Hypothalamus (tissue), 51 donors: ENCODE measurements at places on chromosomes 16 and 17.

DNA sequence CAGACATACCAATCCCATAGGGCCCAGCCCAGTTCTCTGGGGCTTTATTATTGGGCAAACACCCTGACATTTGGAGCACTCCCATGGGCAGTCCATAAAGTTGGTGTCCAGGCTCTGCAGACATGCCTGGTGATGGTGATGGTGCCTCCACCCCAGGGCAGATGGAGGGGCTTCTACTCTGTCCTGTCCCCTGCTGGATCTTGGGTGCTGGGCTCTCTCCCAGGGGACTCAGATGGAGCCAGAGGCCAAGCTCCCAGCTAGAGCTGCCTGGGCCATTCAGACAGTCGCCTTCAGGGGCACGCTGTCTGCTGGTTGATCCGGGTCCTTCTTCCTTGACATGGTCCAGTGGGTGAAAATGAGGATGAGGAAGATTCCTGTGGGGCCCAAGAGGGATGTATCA, 10.6 kb downstream of the CDH16 start:
- no peak for DNase-seq

DNA sequence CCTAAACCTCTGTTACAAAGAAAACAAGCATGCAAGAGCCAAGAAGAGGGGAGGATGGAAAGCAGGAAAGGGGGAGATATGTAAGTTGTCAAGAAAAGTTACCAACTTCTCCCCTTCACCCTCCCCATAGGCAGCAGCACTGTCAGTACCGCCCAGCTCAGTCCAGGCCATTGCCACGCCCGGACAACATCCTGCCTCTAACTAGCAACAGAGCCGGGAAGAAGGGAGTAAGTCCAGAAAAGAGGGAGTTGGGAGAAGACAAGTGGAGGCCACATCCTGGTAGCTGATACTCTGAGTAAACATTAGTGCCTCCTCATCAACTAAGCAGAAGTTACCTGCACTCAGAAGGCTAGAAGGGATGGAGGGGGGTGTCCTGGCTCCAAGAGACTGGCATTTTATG, 113.6 kb downstream of the SMG6 start:
- no peak for DNase-seq

- DNase-seq = no peak
Observed at GRCh38 chr17:27743281-27743885, 56.9 kb downstream of the NOS2 start.

DNA sequence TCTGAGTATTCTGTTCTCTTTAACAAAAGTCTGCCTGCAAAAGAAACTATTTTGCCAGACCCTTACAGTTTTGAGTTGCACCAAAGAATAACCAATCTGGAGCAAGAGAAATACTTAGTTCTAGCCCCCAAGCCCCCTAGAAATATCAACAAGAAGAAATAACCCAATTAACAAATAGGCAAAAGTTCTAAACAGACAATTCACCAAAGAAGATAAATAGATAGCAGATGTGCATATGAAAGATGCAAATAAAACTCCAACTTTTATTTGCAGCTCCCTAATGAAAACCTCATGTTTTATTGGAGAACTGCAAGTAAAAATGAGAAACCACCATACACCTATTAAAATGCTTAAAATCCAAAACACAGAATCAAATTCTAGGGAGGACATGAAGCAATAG, 1308.0 kb downstream of the CDH11 start:
- no peak for DNase-seq

- no peak for DNase-seq
Observed at GRCh38 chr17:13996748-13997147, 72.6 kb upstream of the COX10 start.

GRCh38 chr17:44115585-44116415, 7.6 kb downstream of the HDAC5 start:
- peak; percentile 15 for DNase-seq

DNA sequence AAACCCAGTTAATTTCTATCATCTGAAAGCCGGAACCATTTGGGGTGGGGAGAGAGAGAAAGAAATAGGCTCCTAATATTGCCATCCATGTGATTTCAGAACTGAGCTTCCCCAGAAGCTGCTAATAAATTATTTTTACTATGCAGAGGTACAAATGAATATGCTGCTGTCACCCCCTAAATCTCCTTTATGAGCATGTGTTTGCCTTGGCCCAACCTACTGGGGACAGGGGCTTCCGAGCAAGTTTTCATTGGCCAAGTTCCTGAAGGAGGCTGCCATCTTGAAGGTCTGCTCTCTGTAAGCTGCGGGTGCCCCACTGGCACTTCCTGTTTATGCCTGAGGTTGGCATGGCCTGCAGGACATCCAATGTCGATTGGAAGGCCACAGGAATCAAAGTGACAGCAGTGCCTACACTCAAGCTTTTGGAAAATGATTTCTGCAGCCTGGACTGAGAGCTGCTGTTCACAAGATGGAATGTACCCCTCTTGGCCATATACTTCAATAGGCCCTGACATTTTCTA, 194.7 kb downstream of the XYLT1 start:
- no peak for DNase-seq

- no peak for DNase-seq
Observed at GRCh38 chr17:6941989-6942388, 53.9 kb upstream of the ALOX12 start.

- peak; percentile 12 for DNase-seq
Observed at GRCh38 chr16:70267516-70267915, 15.8 kb upstream of the EXOSC6 start.
